K562 (cell line): ENCODE measurements at places on chromosomes 5 and 9.
A peak's percentile ranks its signal among the peaks of the same experiment; 100 is the strongest.

DNA sequence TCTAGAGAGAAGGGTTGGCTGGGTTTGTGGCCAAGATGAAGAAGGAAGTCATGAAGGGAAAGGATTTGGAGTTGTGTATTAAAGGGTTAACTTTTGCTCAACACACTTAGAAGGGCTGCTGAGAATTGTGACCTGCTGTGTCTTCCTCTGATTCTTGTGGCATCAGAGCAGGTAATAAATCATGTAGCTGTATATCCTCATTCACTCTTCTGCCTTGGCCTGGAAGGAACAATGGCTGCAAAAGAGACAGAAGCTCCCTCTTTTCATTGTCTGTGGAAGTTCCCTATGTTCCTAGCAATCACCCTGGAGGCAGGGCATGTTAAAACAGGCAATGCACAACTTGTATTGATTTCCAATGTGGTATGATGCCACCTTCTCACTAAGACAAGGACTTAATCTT is 159.1 kb downstream of the LRRC70 start:
- no peaks in the 10 kb centered on the region for H3K4me1 ChIP-seq
- no peak for DNase-seq
- no peaks in the 10 kb centered on the region for H3K36me3 ChIP-seq
- no peaks in the 10 kb centered on the region for H3K27me3 ChIP-seq
- no peak overlapping the region for H3K4me3 ChIP-seq

DNA sequence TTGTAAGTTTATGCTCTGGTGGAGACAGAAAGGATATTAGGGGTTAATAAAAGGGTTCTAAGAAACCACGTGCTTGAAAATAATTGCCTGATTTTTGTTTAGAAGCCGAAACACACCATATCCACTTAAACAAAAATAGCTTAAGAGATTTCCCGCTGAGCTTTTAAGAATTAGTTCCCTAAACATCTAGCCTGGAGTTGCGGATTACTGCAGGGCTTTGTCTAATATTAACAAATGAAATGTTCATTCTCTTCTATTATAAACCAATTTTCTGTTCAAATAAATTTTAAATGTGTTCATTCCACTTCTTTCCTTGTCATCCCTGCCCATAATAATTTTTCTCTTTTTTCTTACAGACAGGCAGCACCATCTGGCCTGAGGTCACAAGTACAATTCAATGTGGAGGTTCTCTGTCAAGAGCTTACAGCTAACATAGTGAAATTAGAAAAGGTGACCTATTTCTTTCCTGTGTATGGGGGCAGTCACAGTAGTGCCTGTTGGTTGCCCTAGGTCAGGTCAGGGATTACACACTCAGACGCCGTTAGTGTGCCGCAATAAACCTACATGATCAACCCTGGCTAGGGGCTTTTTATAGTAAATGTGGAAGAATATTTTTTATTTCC is 65.3 kb downstream of the GRAMD2B start:
- DNase-seq: no peak
- H3K27me3 ChIP-seq: no peaks in the 10 kb centered on the region
- no peaks in the 10 kb centered on the region for H3K36me3 ChIP-seq
- H3K4me3 ChIP-seq: no peak overlapping the region
- H3K4me1 ChIP-seq: no peaks in the 10 kb centered on the region

DNA sequence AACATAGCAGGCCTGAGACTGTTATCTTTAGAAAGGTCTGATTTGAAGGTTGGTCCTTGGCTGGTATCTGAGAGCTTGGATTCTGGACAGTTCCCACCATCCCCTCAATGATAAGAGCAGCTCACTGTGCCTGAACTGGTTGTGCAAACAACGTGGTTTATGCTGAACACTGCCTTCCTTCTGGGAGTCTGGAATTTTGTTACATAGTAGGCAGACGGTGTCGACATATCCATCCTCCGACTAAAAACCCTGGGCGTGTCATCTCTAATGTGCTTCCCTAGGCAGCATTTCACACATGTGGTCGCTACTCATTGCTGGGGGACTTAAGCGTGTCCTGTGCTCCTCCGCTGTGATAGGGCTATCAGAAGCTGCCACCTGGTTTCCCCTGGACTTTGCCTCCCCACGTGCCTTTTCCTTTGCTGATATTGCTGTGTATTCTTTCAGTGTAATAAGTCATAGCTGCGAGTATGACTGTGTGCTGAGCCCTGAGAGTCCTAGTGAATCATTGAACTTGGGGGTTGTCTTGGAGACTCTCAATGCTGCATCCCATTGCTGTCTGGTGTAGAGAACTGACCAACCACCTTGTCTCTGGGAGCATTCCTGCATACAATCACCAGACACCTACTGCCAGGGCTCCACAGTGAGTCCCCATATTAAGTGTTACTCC is 119.1 kb upstream of the TBC1D2 start:
- peak; percentile 97 for DNase-seq
- no peaks in the 10 kb centered on the region for H3K36me3 ChIP-seq
- peak overlapping the region; percentile 56 for H3K27ac ChIP-seq
- H3K4me1 ChIP-seq: peaks cover 53% of the 10 kb centered on the region

DNA sequence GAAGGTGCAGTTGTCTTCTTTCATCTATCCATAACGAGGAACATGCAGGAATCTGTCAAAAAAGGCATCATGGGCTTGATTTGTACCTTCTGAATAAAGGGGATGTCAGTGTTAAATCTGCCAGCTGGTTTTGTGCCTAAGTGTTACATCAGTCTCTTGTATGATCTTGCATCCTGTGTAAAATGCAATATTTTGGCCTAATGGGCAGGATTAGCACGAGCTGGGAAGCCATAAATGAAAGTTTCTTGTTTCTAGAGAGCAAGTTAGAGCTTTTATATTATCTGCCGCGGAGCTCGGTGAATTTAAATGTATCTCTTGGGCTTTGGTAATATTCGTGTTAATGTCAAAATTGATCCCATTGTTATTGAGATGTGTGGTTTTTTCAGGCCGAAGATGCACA is 526.1 kb upstream of the WWC1 start:
- H3K27ac ChIP-seq: no peak overlapping the region
- H3K27me3 ChIP-seq: no peaks in the 10 kb centered on the region
- H3K4me3 ChIP-seq: no peak overlapping the region
- H3K36me3 ChIP-seq: no peaks in the 10 kb centered on the region
- DNase-seq: no peak

DNA sequence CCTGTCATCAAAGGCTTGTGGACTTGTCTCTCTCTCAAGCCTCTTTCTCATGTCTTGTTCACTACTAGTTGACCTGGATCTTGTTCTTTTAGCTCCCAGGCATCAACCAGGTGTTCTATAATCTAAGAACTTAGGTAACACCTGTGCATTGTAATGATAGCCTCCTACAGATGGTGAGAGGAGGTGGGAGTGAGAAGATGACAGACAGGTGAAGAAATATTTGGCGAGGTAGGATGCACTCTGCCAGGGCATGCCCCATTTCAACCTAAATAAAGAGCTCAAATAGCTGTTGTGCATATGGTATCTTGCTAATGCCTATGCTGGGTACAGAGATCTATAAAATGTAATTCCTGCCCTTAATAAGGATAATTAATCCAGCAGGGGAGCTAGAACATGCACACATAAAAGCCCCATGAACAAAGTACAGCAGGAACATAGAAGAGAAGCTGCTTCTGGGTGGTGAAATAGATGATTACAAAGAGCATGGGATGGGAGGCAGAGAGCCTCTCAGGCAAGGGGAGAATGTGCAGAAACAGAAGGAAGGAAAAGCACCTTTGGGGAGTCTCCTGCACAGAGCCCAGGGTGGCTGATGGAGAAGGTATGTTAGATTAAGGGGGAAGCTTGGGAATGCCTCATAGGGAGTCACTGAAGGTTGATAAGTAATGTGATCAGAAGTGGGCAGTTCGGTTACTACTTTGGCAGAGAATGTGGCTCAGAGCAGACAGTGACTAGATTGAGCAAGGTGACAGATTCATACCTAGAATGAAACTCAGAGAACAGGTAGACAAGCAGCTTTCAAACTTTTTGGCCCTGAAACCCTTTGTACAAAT is 28.0 kb upstream of the PLIN2 start:
- H3K4me3 ChIP-seq: no peak overlapping the region
- no peak for DNase-seq
- H3K4me1 ChIP-seq: peaks cover 10% of the 10 kb centered on the region; the same call in 1 of the 2 replicates
- no peaks in the 10 kb centered on the region for H3K36me3 ChIP-seq
- H3K27ac ChIP-seq: peak overlapping the region; percentile 63; the same call in 2 of the 3 replicates
- H3K27me3 ChIP-seq: no peaks in the 10 kb centered on the region

- no peak for DNase-seq
- H3K4me3 ChIP-seq: no peak overlapping the region
- H3K36me3 ChIP-seq: no peaks in the 10 kb centered on the region
- no peak overlapping the region for H3K27ac ChIP-seq
- no peaks in the 10 kb centered on the region for H3K4me1 ChIP-seq
Measured at GRCh38 chr5:113776832-113777525, 263.5 kb downstream of the YTHDC2 start.

GRCh38 chr5:95086927-95087815 is 197.7 kb downstream of the MCTP1 start:
- no peaks in the 10 kb centered on the region for H3K27me3 ChIP-seq
- H3K4me3 ChIP-seq: no peak overlapping the region
- H3K36me3 ChIP-seq: no peaks in the 10 kb centered on the region
- no peaks in the 10 kb centered on the region for H3K4me1 ChIP-seq
- DNase-seq: no peak

DNA sequence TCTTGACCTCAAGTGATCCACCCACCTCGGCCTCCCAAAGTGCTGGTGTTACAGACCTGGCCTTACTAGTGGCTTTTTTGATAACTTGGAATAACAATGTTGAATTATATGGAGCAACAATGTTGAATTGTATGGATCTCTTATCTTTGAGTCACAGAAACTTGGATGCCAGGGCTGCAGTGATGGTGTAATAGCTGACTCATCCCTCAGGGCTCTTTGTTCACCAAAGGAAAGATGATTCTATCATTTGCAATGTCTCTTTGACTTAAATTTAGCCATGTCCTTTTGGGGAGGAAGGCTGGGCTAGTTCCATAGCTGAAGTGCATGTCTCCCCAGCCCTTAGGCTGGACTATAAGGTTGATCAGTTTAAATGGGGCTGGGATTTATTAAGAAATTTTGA is 172.3 kb downstream of the PDZD2 start:
- DNase-seq: no peak
- H3K27ac ChIP-seq: no peak overlapping the region
- H3K4me1 ChIP-seq: no peaks in the 10 kb centered on the region
- peaks cover 4% of the 10 kb centered on the region; the same call in 1 of the 3 replicates for H3K27me3 ChIP-seq
- H3K4me3 ChIP-seq: no peak overlapping the region
- no peaks in the 10 kb centered on the region for H3K36me3 ChIP-seq

GRCh38 chr5:94276048-94276447 is 342.4 kb downstream of the KIAA0825 start:
- H3K27me3 ChIP-seq: no peaks in the 10 kb centered on the region
- H3K36me3 ChIP-seq: no peaks in the 10 kb centered on the region
- no peak overlapping the region for H3K4me3 ChIP-seq
- DNase-seq: no peak
- no peaks in the 10 kb centered on the region for H3K4me1 ChIP-seq

- no peaks in the 10 kb centered on the region for H3K36me3 ChIP-seq
- H3K27ac ChIP-seq: no peak overlapping the region
- H3K4me1 ChIP-seq: no peaks in the 10 kb centered on the region
- H3K27me3 ChIP-seq: no peaks in the 10 kb centered on the region
- H3K4me3 ChIP-seq: no peak overlapping the region
Measured at GRCh38 chr5:152104211-152104610, 179.6 kb upstream of the GLRA1 start.
